ENCODE measurements at places on chromosomes 3 and 15.

- no peak for DNase-seq
Measured at GRCh38 chr15:61038387-61038786, 190.7 kb downstream of the RORA start.

DNA sequence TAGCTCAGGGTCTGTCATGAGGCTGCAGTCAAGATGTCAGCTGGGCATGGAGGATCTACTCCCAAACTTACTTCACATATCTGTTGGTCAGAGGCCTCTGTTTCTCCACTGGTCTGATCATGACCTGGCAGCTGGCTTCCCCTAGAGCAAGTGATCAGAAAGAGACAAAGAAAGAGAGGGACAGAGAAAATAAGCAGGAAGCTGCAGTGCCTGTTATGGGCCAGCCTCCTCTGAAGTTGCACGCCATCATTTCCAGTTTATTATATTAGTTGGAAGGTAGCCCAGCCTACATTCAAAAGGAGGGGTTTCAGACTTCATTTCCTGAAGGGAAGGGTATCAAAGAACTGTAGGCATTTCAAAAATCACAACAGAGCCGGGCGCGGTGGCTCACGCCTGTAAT lies 5.0 kb upstream of the RPP25 start:
- DNase-seq = no peak

DNA sequence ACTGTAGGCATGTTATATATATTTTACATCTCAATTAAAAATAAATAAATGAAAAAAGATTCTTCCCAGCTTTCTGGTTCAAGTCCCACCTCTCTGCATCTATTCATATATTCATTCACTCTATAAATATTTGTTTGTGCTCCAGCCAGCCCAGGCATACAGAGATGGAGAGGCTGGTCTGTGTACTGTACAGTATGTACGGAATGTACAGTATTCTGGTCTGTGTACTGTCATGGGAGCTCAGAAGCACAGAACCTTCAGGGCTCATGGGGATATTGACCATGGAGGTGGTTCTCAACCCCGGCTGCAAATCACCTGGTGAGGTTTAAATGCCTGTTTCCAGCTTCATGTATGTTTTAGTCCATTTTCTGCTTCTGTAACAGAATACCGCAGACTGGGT lies 13.8 kb downstream of the CORO2B start:
- DNase-seq = no peak

DNA sequence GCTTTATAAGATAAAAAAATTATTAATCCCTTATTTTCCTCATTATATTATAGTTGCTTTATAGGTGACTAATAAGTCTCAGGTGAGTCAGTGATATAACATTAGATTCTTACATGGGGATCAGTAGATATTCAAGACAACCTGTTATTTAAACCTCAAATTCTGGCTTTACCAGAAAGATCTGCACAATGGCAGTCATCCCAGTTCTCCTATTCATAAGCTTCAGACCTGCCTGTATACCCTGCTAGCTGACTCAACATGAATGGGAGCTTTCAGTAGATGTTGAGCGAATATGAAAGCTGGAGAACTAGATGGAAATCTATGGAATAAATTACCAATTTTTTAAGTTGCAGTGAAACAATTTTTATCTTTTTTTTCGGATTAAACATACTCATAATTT lies 20.5 kb upstream of the CCDC54 start:
- DNase-seq = no peak

DNA sequence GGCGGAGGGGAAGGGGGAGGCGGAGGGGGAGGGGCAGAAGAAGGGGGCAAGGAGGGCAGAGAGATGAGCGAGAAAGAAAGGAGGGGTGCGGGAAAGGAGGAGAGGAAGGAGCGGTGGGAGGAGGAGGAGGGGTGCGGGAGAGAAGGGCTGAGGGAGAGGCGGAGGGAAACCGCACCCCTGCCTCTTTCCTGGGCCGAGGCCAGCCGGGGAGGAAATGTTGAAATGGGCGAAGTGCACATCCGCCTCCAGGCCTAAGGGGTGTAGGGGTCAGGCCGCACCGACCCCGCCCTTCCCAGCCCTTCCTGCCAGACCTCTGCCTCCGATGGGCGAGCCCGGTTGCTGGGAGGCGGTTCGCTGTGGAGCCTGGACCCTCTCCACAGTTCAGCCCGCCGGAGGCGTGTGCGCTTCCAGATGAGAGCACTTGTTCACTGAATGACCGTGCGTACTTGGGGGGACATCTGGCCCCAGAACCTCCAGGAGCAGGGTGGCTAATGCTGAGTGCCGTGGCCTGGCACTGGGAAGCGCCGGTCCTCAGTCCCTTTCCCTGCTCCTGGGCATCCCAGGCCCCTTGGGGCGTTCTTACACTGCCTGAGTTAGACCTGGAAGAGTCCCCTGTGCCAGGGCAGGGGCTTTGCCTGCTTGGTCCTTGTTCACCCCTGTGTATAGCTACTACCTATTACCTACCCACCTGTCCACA lies 110.3 kb upstream of the KLF13 start:
- DNase-seq = peak; percentile 26

GRCh38 chr15:43441316-43441715 lies 51.6 kb downstream of the TP53BP1 start:
- DNase-seq = no peak
